Midbrain (tissue), 1 donor: ENCODE measurements at places on chromosomes 11 and 22.
A peak's percentile ranks its signal among the peaks of the same experiment; 100 is the strongest.

DNA sequence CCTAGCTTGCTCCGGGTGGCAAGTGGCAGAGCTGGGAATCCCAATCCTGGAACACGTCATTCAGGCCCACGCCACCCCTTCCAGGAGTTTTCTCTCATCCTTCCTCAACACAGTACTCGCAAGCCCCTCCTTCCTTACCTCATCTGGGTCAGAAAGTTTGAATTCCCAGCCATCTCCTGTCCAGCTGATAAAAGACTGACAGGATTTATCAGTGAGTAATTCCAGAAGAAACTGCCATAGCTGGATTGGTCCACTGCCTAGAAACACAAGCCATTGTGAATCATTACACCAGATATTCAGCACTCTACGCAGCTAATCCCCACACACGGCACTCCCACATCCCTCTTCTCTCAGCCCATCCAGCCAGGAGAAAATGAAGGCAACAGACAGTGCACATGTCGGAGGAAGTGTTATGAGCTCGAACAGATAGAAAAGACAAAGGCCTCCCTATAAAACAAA, 124.0 kb downstream of the ETS1 start:
- no peak for DNase-seq

- DNase-seq, result no peak
Observed at GRCh38 chr22:49240016-49240380, 587.7 kb downstream of the BRD1 start.

- no peak for DNase-seq
Observed at GRCh38 chr22:22855617-22856308, 31.9 kb upstream of the IGLL5 start.

DNA sequence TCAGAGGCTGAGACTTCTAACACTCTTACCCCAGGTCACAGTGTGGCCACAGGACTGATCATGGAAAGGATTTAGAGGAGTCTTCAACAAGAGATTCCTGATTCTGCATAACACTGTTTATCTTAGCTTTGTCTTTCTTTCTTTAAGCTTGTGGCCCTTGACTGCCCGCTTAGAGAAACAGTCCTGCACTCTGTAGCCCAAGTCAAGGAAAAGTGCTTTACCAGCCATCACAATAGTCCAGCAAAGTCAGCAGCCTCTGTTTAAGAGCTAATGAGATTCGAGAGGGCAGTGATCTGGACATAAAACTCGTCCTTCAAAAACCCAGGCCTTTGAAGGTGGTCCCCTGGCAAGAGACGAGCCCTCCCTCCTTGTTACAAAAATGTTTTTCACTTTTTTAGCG, 30.0 kb downstream of the PRDM10 start:
- DNase-seq, result no peak

- DNase-seq, result no peak
Observed at GRCh38 chr11:121762820-121763219, 310.1 kb upstream of the SORL1-AS1 start.

GRCh38 chr22:48834404-48834803, 993.3 kb downstream of the BRD1 start:
- DNase-seq, result no peak

GRCh38 chr22:26806445-26807175, 149.2 kb downstream of the MIAT start:
- no peak for DNase-seq

DNA sequence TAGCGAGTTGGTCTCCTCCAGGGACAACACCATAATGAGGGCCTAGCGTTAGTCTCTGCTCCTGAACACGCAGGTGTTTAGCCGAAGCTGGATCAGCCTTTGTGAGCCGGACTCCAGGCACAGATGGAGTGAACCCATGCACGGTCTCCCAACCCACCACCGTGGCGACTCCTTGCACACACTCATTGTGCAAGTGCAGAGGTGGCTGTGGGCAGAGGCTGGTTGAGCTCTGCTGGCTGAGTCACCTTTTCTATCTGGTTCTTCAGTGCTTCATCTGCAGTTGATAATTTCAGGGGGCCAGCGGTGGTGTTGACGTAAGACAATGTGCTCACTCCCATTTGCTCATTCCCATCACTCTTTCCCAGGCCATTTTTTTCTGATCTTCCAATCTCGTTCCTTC, 72.1 kb upstream of the SLC22A12 start:
- DNase-seq, result no peak

- no peak for DNase-seq
Observed at GRCh38 chr11:64102005-64102738, 63.7 kb downstream of the MACROD1 start.

DNA sequence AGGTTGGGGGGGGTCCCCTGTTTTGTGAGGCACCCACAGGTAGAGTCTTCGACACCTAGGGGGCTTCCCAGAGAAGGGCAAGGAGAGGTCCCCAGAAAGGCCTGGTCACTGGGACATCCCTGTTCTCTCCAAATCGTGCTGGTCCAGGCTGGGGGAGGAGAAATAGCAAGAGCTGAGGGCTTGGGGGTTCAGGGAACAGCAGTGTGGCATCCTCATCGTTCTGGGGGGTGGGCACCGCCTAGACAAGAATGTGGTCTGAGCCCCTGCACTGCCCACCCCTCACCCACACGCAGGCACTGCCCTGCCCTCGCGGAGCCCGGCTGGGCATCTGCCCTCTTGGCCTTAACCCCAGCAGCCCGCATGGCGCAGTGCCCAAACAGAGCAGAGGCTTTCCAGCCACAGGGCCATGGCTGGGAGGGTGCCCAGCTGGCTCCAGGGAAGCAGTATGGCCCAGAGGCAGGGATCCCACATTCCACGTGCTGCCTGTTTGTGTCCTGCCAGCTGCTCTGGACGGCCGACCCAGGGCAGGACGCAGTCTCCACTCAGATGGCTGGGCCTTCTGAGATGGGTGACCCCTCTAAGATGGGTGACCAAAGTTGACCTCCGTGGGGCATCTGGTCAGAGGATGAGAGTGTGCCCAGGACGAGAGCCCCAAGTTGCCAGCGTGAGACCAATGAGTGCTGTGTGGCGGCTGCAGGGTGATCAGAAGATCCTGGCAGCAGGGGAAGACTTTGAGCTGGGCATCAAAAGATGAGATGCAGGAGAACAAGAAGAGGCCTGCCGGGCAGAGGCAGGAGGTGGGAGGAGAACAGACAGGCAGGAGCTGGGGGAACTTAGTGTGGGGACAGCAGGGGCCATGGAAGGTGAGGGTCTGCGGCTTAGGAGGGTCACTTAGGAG, 14.4 kb downstream of the SCARF2 start:
- peak; percentile 85 for DNase-seq

- DNase-seq, result peak; percentile 56
Observed at GRCh38 chr11:119222308-119222707, 16.2 kb downstream of the CBL start.

- DNase-seq, result no peak
Observed at GRCh38 chr22:17841836-17842235, 67.6 kb upstream of the BID start.

DNA sequence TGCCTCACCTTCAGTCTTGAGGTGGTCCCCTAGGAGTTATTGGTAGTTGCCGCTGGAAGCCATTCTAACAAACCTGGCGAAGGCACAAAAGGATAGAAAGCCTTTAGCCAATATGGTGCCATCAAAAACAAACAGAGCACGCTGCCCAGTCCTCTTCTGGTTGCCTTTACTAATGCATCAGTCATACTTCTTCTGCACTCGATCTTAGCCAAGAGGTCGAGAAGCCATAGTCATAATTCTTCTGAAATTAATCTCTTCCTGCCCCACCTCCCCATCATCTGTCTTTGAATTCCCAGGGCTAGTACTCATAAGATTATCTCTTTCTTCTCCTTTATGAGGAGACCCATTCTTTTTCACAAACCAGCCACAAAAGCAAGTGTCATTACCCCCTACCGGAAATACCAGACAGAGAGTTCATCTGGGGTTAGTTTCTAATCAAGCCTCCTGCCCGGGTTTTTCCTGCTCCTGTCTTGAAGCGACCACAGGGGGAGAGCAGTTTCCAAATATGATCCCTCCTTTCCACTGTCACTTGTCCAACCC, 21.4 kb upstream of the EHF start:
- no peak for DNase-seq

DNA sequence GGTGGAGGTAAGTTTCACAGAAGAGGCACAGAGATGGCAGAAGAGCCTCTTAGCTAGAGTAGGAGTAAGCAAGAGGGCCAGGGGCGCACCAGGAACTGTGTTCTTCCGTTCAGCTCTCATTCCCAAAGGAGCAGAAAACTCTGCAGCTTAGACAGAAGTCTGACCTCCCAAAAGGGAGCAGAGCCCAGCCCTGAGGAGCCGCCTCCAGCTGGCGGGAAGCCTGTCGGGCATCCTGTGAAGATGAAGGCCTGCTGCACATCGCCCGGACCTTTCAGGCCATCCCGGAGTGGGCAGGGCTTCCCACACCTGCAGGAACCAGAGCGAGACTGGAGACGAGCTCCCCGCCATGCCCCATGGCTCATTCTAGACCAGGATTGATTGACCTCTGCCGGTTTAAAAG, 1102.8 kb downstream of the BRD1 start:
- DNase-seq, result no peak

- no peak for DNase-seq
Observed at GRCh38 chr22:37704645-37705044, 7.8 kb downstream of the TRIOBP start.

DNA sequence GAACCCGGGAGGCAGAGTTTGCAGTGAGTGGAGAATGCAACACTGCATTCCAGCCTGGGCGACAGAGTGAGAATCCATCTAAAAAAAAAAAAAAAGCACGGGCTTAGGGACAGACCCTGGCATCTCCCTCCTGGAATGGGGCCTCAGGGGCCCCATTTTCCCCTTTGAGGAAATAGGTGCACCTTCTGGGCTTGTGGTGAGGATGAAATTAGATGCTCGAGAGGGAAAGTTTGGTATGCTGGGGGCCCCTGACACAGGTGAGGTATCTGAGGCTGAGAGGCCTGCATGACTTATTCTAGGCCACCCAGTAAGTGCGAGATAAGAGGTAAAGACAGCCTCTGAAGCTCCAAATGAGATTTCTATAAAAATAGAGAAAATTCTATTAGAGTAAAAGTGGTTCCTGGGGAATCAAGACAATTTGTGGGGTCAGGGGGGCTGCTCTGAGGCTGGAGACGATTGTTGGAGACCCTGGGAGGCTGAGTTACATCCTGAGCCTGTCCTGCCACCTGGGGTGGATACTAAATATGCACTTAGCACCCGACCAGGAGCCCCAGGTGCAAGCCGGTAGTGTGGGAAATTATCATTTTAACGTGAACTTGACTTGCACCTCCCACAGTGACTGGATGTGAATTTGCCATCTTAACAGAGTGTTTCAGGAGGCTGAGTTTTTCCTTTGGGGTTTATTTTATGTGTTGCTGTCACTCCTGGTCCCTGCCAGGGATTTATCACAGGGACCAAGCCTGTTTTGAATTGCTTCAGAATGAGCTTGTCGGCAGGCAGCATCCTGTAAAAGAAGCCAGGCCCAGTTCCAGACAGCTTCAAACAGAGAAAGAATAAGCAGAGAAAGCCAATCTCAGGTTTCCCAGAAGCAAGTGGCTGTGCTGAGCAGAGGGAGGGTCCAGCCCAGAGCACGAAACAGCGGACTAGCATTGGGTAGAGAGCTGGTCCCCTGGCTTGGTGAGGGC, 48.4 kb upstream of the TSKU start:
- no peak for DNase-seq

DNA sequence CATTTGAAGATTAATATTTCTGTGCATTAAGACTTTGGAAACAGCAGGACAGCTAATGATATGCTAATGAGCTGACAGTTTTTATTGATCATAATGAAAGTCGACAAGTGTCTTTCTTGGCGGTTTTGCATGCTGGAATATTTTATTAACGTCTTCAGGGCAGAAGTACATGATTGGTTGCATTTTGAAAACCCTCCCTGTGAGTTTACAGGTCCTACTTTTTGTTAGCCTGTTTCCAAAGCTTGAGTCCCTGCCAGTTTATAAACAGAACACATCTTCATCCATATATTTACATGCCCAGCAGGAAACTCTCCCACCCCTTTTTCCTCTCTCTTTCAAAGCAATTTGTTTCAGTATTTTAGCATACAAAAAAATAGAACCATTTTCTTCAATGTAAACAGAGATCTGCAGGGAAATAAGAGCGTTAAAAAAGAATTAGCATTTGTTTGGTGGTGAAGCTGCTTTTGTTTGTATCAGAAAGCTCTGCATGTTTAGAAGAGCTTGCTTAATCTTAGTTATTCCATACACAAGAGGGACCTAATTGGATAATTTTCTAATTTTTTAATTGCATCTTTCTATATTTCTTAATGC, 243.6 kb downstream of the NELL1 start:
- no peak for DNase-seq

DNA sequence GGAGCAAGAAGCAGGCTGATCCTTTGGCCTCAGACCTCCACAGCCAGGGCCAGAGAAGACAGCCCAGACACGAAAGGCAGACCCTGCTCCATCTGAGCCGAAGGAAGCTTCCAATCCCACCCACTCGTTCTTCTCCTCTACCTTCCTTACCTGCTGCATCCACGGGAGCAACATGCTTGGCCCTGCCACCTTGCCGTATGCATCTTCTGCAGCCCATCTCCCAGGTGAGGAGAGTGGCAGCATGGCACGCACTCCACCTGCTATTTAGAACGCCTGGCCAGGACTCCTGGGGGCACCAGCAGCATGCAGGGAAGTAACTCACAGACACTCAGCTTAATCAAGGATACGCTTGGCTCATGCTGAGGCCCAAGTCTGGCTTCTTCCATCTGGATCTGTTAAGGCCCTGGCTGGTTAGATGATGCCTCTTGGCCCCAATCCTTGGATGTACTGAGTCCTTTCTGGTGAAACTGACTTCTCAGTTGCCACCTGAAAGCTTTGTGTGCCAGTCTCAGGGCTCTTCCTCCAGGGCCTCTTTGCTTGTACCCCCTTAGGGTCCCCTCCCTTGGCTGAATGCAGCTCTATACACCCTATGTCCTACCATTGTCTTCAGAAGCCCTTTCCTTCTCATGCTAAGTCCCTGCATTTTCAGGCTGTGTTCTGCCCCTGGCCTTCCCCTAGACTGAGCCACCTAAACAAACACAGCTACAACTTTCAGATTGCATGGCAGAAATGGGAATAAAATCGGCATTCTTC, 604.9 kb downstream of the BUD13 start:
- DNase-seq, result no peak

DNA sequence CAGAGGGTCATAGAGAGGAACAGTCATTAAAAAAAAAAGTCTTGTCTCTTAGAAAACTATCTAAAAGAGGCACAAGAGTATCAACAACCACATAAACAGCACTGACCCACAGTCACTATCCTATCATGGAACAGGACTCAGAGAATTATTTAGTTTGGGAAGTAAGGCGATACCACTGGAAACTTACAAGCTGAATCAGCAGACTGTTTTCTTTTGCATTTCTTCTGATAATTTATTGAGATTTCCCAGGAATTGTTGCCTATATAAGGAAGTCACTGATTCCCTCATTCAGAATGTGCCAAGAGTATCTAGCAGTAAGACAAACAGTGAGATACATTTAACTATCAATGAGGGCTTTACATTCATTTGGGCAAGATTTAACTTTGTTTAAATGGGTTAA, 304.1 kb downstream of the GUCY1A2 start:
- DNase-seq, result no peak

- DNase-seq, result no peak
Observed at GRCh38 chr11:35992548-35992947, 48.7 kb downstream of the LDLRAD3 start.

DNA sequence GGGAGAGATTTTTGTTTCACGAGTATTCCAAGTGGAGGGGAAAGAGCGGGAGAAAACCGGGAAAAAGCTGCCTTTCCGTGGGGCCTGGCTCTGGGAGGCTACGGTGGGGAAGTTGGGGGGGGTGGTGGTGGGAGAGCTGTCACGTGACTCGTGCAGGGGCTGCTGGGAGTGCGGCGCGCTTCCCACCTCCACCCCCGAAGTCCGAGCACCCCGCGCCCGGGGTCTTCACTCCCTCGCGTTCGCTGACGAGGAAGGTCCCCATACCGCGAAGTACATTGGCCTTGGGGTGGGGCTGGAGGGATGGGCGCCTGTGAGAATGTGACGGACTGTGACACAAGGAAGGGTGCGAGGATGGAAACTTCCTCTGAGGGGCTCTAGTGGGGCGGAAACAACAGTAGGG, at the start of gene TEX12:
TSS of gene TEX12 (plus strand) at position 228 of the 400 bp plus-strand sequence. CDS start 1,897 bp downstream, outside the sequence.
- no peak for DNase-seq
